Stimulated activated CD4-positive, alpha-beta T cell treated with anti-CD3 and anti-CD28 coated beads, TNF-alpha, amount 100 ng/mL, for 1 hour (primary cell): ENCODE measurements at places on chromosomes 11 and 22.

GRCh38 chr11:118705791-118706545 lies 26.5 kb upstream of the TREH start:
- no peak for DNase-seq

DNA sequence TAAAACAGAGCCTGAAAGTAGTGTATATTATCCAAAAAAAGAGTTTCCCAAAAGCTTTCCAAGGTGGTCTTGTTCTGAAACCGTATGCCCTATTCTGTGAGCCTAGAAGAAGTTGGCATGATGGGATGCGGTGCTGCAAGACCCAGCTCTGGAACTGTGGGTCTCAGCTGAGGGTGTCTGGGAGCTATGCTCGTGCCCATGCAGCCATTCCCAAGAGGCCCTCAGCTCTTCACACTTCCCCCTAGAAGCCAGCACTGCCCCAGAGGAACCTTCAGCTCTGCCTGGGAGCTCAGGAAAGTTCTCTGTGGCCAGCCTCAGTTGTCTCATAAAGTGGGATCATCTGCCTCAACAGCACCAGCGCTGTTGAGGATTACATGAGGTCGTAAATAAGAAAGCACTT lies 6.4 kb upstream of the SYT12 start:
- DNase-seq: no peak

DNA sequence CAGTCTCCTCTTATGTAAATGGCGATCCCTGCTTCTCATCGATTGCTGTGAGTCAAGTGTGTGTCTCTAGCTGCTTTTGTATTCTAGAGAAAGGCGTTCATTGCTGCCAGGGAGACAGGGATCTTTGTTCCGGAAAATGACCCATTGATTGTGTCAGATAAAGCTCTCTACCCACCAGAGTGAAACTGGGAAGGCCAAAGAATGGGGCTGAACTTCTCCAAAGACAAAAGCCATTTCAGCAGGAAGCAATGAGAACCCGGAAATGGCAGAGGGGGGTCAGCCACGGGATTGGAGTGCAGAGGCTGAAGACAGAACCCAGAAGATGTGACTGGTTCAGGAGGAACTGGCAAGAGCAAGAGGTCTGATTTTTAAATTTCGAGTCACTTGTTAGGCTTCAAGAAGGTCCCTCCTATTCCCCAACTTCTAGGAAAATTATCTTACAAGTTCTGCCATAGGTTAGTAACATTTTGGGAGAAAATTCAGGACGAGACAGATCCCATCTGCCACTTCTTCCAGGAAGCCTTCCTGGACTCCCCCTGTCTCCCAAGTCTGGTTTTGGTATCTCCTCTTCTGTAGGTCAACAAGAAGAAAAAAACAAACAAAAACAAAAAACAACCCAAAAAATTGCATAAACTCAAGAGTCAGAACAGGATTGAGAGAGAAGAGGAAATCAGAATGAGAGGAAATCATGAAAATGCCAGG lies 110.6 kb downstream of the NECTIN1 start:
- DNase-seq: no peak

DNA sequence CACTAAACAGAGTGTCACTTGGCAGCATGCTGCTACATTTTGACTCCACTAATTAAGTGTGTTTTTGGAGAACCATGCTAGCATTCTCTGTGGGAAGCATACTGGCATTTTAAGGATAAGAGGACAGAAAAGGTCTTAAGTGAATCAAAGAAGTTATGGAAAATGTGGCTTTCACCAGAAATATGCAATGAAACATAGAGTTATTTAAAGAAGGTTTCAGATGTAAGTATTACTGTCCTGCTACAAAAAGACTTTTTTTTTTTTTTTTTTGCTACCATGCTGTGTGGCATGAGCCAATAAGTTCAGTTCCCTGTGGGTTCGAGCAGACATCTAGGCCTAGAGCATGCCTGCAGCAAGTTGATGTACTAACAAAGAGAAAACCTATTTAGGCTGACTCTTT lies 187.6 kb downstream of the MSANTD4 start:
- no peak for DNase-seq

GRCh38 chr22:36017651-36018091 lies 11.0 kb downstream of the RBFOX2 start:
- DNase-seq: no peak

DNA sequence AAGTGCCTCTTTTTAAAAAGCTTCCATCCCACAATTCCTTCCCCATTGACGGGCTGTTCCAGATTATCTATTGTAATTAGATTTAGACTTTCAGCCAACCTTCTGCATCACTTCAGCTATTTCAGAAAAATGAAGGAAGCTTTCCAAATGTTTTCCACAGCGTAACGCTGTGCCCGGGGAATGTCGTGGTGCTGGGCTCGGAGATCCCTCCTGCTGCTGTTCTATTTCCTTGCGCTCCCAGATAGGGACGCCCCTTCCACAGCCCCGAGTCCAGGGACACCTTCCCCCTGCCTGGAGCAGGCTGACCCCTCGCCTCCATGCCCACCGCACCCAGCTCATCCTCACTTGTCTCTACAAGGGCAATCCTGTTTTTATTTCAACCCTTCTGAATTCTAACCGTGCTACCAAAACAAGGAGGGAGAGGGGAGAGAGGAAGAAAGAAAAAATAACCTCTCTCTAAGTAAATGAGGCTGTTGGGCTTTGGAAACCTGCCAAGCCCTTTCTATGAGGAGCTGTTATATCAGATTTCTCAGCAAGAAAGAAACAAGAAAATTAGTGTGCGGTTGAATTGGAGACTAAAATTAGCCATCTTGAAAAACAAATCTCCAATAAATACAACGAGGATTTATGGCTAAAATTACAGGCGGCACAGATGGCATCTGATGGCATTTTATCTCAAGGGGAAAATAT lies 366.9 kb downstream of the BRD1 start:
- no peak for DNase-seq
